ENCODE measurements at places on chromosomes 12 and 14.

- no peak for DNase-seq
- H3K27me3 ChIP-seq = peaks cover 12% of the 10 kb centered on the region
- H3K4me3 ChIP-seq = no peak overlapping the region
- no peaks in the 10 kb centered on the region for H3K4me1 ChIP-seq
Measured at GRCh38 chr12:72272731-72273498, 745 bp downstream of the TRHDE start.

DNA sequence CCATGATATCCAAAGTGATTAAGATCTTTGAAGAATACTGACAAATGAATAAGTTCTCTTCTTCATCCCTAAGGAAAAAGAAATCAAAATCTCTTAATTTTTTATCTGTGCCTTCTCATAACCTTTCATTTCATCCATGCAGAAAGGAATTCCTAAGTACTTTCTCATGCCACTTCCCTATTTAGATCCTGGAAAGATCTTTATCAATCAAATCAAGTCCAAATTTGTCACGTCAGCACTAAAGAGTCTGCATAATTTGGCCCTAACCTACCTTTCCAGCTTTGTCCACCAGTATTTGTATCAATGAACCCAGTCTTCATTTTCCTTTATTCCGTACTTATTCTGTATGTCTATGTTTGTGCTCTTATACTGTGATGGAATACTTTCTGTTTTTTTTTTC lies 41.2 kb downstream of the VEZT start:
- DNase-seq = no peak
- no peaks in the 10 kb centered on the region for H3K4me1 ChIP-seq
- H3K4me3 ChIP-seq = no peak overlapping the region
- no peaks in the 10 kb centered on the region for H3K27me3 ChIP-seq
- H3K36me3 ChIP-seq = peaks cover 40% of the 10 kb centered on the region
- no peak overlapping the region for H3K27ac ChIP-seq

GRCh38 chr12:121038861-121039668 lies at the start of gene OASL:
Gene OASL (minus strand): TSS chr12:121039246. CDS start chr12:121038971, 275 bp downstream.
- H3K4me3 ChIP-seq = peak within 1 kb of the TSS; percentile 92
- peak; percentile 23 for DNase-seq
- H3K27ac ChIP-seq = peak within 1 kb of the TSS; percentile 35
- H3K27me3 ChIP-seq = peaks cover 30% of the 10 kb centered on the region

DNA sequence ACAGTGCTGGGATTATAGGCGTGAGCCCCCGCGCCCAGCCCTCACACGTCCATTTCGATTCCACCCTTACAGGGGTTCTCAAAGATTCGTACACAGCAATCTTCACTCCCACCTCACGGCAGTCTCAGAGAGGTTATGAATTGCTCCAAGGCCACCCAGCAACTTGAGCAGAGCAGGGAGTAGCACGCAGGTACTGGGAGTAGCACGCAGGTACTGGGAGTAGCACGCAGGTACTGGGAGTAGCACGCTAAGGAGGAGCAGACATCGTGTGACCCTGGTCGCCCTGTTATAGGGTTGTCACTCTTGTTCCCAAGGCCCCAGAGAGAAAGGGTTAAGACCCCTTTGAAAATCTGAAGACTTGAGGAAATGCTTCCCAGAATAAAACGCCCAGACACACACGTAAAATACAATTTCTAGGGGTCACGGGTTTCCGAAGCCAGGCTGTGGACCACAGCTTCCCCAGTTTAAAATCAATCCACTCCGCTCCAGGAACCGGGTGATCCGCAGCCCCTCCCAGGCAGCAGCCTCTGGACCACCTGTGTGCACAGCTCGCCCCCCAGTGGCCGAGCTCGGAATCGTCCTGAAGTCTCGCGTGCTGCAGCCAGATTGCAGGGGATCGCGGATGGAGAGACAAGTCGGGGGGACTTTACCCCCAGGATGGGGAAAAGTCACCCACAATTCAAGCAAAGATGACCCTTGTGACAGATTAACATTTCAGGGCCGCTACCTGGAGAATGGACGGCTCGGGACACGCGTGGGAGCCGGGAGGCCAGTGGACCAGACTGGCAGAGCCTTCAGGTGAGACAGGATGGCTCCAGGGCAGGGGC lies 92.0 kb downstream of the SCARB1 start:
- H3K4me1 ChIP-seq = peaks cover 24% of the 10 kb centered on the region
- H3K36me3 ChIP-seq = no peaks in the 10 kb centered on the region
- H3K27ac ChIP-seq = no peak overlapping the region

- H3K27me3 ChIP-seq = no peaks in the 10 kb centered on the region
- no peak overlapping the region for H3K4me3 ChIP-seq
- no peak overlapping the region for H3K27ac ChIP-seq
- peaks cover 3% of the 10 kb centered on the region for H3K36me3 ChIP-seq
- DNase-seq = no peak
- H3K4me1 ChIP-seq = peaks cover 19% of the 10 kb centered on the region
Measured at GRCh38 chr12:50546441-50547318, 41.9 kb downstream of the DIP2B start.

GRCh38 chr12:1533602-1534304 lies 60.6 kb downstream of the FBXL14 start:
- H3K36me3 ChIP-seq = no peaks in the 10 kb centered on the region
- DNase-seq = no peak
- peaks cover 18% of the 10 kb centered on the region for H3K4me1 ChIP-seq
- H3K27ac ChIP-seq = peak overlapping the region; percentile 3
- H3K4me3 ChIP-seq = peak overlapping the region; percentile 76
- H3K27me3 ChIP-seq = peaks cover 20% of the 10 kb centered on the region

DNA sequence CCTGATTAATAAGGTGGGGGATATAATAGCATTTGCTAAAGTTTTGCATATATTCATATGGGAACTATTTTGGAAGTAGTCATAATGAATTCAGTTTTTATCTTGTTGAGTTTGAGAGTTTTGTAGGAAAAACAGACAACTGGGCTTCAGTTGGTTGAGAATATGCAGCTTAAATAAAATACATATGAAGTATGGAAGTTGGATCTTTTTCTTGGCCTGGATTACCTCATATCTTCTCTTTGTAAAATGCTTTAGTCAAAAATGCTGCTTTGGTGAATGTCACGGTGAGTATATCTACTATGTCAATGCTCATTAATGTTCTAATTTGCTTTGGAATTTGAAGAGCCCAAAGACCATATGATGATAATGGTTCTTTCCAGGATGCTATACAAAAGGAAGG lies 552.2 kb upstream of the LMO3 start:
- H3K27me3 ChIP-seq = no peaks in the 10 kb centered on the region
- H3K4me3 ChIP-seq = no peak overlapping the region
- no peaks in the 10 kb centered on the region for H3K36me3 ChIP-seq
- no peak for DNase-seq
- H3K4me1 ChIP-seq = no peaks in the 10 kb centered on the region

- H3K4me3 ChIP-seq = peak overlapping the region; percentile 87
- peaks cover 26% of the 10 kb centered on the region for H3K4me1 ChIP-seq
- H3K36me3 ChIP-seq = peaks cover 22% of the 10 kb centered on the region
- H3K27me3 ChIP-seq = no peaks in the 10 kb centered on the region
Measured at GRCh38 chr14:23321572-23322547, 603 bp downstream of the PABPN1 start.

DNA sequence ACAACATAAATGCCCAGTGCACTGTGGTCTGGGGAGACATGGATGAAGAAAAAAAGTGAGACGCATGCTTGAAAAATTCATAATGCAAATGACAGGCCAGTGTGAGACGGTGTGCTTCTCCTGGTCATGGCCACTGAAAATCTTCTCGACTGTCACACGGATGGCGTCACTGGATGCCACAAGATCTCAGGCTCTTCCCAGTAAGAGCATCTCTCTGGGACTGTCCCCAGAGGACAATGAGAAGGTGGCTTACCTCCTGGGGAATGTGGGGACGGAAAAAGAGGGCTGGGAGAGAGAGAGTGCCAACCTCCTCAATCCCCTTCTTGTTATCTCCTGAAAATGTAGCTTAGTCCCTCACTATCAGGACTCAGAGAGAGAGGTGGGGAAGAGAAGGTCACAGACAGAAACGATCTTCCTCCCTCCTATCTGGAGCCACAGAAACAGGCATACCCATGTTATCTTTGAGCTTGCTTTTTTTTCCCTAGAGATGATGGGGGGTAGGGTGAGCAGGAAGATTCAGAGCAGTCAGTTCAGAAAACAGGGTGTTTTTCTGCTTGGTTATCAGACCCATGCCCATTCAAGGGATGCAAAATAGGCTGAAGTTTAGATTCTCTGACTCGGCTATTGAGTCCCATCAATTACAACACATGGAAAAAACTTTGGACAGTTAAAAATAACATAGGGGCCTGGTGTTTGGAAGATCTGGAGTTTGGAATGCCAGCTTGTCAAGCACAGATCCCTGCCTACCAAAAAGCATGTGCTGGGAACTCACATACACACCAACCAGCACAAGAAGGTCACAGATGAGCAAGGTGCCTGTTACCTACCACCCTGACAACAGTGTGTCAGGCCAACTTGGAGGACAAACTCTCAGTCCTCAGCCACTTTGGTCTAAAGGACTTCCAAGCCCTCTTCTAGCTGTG lies 24.2 kb downstream of the DPF3 start:
- peaks cover 23% of the 10 kb centered on the region for H3K36me3 ChIP-seq
- H3K4me3 ChIP-seq = no peak overlapping the region
- H3K4me1 ChIP-seq = peaks cover 20% of the 10 kb centered on the region
- no peak for DNase-seq

DNA sequence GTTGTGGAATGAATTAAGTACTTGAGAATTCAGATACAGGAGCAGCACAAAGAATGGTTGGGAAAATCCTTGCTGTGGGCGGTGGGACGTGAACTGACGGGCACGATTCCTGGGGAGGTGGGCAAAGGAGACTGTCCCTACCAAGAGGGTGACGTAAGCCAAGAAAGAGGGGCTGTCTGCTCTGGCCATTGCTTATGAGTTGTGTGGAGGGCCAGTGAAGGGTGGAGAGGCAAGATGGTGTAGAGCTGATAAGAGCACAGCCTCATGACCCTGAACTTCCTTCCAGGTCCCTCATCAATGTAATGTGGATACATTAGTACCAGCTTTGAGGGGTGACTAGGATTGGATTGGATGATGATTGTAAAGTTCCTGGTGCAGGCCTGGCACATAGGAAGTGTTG lies 50.2 kb downstream of the WDR20 start:
- no peaks in the 10 kb centered on the region for H3K27me3 ChIP-seq
- DNase-seq = no peak
- H3K36me3 ChIP-seq = peaks cover 3% of the 10 kb centered on the region
- H3K4me1 ChIP-seq = peaks cover 36% of the 10 kb centered on the region
- no peak overlapping the region for H3K4me3 ChIP-seq
- peak overlapping the region; percentile 36 for H3K27ac ChIP-seq

- no peak overlapping the region for H3K4me3 ChIP-seq
- H3K27ac ChIP-seq = no peak overlapping the region
- peaks cover 5% of the 10 kb centered on the region for H3K27me3 ChIP-seq
- H3K4me1 ChIP-seq = no peaks in the 10 kb centered on the region
- DNase-seq = no peak
- H3K36me3 ChIP-seq = no peaks in the 10 kb centered on the region
Measured at GRCh38 chr12:97257726-97258125, 204.9 kb upstream of the RMST start.

DNA sequence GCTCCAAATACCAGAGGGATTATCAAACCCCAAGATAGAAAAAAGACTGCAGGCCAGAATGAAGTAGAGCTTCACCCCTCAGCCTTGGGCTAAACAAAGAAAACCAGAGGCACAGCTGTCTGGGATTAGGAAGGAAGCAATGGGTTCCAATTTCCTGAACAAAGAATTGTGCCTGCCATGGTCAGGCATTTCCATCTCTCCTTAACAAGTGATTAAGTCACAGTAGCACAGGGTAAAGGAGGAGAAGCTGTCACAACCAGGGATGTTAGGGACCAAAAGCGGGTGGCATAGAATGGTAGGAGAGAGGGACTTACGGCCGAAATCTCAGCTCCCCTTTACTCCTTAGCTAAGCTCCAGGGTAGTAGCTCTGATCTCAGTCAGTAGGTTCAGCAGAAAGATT lies 33.9 kb downstream of the SPTLC2 start:
- no peaks in the 10 kb centered on the region for H3K27me3 ChIP-seq
- peaks cover 3% of the 10 kb centered on the region for H3K36me3 ChIP-seq
- H3K27ac ChIP-seq = no peak overlapping the region
- H3K4me3 ChIP-seq = no peak overlapping the region
- peaks cover 17% of the 10 kb centered on the region for H3K4me1 ChIP-seq
- no peak for DNase-seq

DNA sequence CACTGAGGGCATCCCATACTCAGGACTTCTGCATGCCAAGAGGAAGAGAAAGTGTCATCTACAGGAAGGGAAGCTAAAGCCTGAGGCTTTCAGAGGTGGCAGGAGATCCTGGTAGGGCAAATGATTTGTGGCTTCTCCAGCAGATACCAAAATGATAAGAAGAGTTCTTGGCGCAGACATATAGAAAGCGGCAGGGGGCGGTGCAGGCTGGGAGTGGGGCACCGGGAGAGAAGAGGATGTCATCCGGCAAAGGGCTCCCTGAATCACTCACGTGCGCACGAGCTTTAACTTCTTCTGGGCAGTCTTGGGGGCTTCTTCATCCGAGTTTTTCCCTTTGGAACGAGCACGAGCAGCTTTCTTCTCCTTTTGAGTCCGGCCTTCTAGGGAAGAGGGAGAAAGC lies 5.2 kb upstream of the ACRBP start:
- no peak for DNase-seq
- H3K4me1 ChIP-seq = peaks cover 5% of the 10 kb centered on the region
- no peak overlapping the region for H3K27ac ChIP-seq

- no peak overlapping the region for H3K4me3 ChIP-seq
- H3K27ac ChIP-seq = no peak overlapping the region
- H3K36me3 ChIP-seq = no peaks in the 10 kb centered on the region
Measured at GRCh38 chr12:103561174-103561573, 25.9 kb upstream of the STAB2 start.

DNA sequence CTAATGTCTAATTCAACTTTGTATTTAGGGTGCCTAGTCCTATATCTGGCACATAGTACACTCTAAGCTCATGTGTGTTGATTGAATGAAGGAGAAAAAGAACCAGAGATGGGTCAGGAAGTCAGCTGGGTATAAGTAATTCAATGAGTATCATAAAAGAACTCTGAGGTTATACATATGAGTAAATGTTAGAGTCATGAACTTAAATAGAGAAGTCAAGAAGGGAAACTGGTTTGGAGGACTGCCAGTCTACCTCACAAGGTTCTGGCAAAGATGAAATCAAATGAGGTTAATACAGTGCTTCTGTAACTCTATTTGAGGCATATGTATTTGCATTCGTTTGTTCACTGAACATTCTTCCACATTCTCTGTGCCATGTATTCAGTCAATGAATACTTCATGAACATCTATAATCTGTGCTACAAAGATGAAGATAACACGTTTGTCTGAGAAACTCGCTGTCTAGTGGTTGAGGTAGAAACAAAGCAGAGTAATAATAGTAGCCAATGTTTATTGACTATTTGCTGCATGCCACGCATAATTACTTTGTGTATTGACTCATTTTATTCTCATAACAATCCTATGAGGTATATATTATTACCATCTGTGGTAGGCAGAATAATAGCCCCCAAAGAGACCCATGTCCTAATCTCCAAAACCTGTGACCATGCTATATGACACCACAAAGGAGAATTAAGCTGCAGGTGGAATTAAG lies 88.9 kb downstream of the PTGER2 start:
- H3K36me3 ChIP-seq = no peaks in the 10 kb centered on the region
- DNase-seq = no peak
- no peak overlapping the region for H3K4me3 ChIP-seq
- H3K4me1 ChIP-seq = no peaks in the 10 kb centered on the region
- peaks cover 17% of the 10 kb centered on the region for H3K27me3 ChIP-seq

GRCh38 chr12:124543590-124544310 lies 23.7 kb downstream of the NCOR2 start:
- peak overlapping the region; percentile 92 for H3K27ac ChIP-seq
- peak; percentile 43 for DNase-seq
- peaks cover 36% of the 10 kb centered on the region for H3K4me1 ChIP-seq
- peak overlapping the region; percentile 43 for H3K4me3 ChIP-seq
